ENCODE measurements at places on chromosomes 7 and 10. TPM values are rescaled to one million over a fixed set of nuclear protein-coding genes. Genes with fewer than 3 reads are reported as not detected.

LRRN3 gene
- not detected for total RNA-seq

ZPBP gene
- not detected for total RNA-seq

KIAA1217 gene
- total RNA-seq = 10.9 TPM

LAMB1 gene
- total RNA-seq = 109 TPM

AS3MT gene
- 27.3 TPM for total RNA-seq

CWF19L1 gene
- 42.1 TPM for total RNA-seq

GPC2 gene
- 0.64 TPM for total RNA-seq

SDHAF3 gene
- 32.6 TPM for total RNA-seq

UTF1 gene
- total RNA-seq = not detected

DNA sequence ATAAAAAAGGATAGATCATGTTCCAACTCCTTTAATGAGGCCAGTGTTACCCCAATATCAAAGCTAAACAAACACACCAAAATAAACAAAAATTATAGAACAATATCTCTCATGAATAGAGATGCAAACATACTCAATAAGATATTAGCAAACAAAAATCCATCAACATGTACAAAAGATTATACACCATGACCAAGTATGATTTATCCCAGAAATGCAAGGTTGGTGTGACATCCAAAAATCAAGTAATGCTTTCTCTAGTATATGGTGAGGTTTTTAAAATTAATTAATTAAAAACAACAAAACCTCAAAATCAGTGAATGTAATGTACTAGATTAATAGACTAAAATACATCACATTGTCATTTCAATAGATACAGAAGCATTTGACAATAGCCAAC, 11.0 kb upstream of the MSMB start:
- no peak for DNase-seq

GRCh38 chr10:68566955-68567354, 6.8 kb downstream of the TET1 start:
- DNase-seq = no peak

GRCh38 chr7:78642751-78643150, 810.7 kb downstream of the MAGI2 start:
- DNase-seq = no peak

DNA sequence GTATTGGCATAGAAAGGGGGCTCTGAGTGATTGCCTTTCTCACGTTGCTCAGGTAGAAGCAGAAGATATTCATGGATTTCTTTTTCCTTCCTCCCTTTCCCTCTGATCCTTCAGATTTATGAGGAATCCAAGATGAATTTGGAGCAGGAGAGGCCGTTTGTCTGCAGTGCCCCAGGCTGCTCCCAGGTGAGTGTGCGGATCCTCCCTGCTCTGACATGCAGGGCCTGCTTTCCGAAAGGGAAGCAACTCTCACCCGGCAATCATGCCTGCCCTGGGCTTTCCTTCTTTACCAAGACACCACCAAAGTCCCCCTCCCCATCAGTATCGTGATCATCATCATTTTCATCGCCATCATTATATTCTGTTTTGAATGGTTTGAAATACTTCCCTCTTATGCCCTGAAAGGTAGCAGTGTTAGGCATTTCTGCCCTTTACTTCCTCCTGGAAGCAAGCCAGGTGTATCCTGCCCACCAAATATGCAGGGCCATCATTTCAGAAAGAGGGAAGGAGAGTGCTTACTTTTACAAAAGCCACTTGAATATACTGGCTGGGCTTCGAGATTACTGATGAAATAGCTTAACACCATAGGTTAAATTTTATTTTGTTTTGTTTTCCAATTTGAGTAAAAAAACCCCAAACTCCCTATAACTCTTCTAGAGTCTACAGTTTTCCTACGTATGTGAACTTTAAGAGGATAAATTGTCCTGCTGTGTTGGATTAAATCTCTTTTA, 75.9 kb downstream of the CREB5 start:
- DNase-seq = no peak

GRCh38 chr7:31373337-31374289, 33.1 kb upstream of the NEUROD6 start:
- peak; percentile 34 for DNase-seq

DNA sequence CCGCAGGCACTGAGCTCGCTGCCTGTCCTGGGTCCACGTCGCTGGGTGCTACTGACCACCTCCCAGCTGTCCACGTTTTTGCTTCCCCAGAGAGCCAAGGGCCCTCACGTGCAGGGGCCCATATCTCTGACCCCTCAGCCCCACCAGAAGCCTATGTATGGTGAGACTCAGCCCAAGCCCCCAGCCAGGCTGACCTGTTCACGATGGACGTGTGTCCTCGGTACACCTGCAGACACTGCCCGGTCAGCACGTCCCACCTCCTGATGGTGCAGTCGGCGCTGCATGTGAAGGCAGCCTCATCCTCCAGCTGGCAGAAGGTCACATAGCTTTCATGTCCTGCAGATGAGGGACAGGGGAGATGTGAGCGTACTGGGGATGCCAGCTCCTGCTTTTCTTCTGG, 9.9 kb downstream of the WDR86 start:
- no peak for DNase-seq

- no peak for DNase-seq
Measured at GRCh38 chr7:101567230-101567629, 61.9 kb downstream of the MYL10 start.

DNA sequence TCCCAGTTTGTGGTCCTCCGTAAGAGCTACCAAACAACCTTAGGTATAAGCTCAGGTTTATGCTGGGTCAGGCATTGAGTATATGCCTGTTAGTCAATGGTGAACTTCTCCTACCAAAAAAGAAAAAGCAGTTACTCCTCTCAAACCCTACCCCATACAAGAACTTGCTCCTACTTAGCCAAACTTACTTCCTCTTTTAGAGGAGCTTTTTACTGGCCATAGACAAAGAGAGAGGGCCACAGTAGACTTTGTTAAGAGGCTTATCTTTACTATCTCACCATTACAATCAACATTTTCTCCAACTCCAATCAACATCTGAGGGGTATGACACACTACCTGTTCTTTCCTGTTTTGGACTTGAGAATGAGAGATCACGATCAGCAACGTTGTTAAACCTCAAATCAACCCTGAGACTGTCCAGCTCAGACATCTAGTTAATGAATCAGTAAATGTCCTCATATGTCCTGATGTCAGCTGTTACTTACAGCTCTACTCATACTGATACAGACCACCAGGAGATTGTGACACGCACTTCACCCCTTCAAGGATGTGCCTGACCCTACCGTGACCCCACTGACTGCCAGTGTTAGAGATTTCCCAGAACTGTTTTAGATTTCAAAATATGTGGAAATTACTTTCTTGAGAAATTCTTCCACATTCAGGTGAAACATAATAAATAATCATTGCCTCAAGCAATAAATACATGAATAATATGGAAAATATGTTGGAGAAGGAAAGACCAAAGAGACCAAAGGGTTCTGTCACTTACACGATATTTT, 18.4 kb upstream of the CCDC71L start:
- DNase-seq = no peak

DNA sequence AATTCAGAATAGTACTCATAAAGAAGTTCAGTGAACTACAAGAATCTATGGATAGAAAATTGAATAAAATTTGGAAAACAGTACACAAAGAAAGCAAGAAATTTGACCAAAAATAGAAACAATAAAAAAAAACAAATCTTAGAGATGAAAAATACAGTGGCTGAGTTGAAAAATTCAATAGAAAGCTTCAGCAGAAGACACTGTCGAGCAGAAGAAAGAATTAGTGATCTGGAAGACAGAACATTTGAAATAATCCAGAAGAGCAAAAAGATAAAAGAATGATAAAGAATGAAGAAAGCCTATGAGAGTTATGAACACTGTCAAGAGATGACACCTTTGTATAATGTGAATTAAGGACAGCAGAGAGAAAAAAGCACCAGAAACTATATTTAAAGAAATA, 480.6 kb downstream of the SDK1 start:
- no peak for DNase-seq

GRCh38 chr10:63883861-63884260, 362.7 kb downstream of the REEP3 start:
- DNase-seq = no peak

- DNase-seq = peak; percentile 16
Measured at GRCh38 chr7:34087892-34088891, 182.9 kb downstream of the BMPER start.

DNA sequence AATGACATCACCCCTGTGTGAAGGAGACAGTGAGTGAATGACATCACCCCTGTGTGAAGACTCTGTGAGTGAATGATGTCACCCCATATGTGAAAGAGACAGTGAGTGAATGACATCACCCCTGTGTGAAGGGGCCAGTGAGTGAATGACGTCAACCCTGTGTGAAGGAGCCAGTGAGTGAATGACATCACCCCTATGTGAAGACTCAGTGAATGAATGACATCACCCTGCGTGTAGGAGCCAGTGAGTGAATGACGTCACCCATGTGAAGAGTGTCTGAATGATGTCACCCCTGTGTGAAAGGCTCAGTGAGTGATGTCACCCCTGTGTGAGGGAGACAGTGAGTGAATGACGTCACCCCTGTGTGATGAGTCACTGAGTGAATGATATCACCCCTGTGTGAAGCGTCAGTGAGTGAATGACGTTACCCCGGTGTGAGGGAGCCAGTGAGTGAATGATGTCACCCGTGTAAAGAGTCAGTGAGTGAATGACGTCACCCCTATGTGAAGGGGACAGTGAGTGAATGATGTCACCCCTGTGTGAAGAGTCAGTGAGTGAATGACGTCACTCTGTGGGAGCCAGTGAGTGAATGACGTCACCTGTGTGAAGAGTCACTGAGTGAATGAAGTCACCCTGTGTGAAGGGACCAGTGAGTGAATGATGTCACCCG, 478.1 kb downstream of the PTPRN2 start:
- no peak for DNase-seq

- DNase-seq = no peak
Measured at GRCh38 chr10:78148961-78149612, 115.4 kb downstream of the RPS24 start.

GRCh38 chr7:876972-877311, 588 bp downstream of the GET4 start:
- DNase-seq = no peak

- no peak for DNase-seq
Measured at GRCh38 chr7:2376351-2377154, 21.9 kb downstream of the EIF3B start.

DNA sequence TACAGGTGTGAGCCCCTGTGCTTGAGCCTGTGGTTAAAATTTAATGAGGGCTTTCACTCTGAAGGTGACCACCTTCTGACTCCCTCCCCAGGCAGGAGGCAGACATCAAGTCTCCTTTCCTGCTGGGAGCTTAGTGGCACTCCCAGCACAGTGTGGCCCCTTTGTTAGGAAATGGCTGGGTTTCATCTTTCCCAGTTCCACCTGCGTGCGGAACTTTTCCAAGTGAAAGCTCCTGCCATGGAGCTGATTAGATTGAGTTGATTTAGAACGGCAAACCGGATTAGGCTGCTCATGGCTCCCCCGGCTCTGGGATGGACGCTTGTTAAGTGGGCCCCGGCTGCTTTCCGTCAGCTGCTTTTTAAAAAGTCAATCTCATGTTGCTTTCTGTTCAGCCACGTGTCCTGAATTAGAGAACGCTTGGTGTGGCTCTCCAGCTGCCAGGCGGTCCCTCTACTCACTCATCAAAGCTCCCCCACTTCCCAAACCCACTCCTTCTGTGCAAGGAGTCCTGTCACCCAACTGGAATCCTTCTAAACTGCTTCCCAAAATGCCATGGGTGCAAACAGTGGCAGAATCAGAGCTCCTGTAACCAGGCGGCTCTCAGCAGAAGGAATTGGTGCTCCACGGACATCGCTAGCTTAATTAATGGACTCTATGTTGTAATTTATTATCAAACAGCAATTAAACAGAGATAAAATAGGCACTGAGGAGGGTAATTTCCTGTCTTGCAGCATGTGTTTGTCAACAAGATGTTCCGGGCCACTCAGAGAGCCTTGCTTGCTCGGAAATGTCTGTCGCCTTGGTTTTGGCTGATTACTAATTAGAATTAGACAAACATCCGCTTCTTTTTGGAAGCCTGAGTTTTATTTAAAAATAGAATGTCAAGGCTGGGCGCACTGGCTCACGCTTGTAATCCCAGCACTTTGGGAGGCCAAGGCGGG, 551.2 kb downstream of the GALNT17 start:
- no peak for DNase-seq

- DNase-seq = no peak
Measured at GRCh38 chr7:99499371-99499720, 735 bp downstream of the ZNF394 start.

DNA sequence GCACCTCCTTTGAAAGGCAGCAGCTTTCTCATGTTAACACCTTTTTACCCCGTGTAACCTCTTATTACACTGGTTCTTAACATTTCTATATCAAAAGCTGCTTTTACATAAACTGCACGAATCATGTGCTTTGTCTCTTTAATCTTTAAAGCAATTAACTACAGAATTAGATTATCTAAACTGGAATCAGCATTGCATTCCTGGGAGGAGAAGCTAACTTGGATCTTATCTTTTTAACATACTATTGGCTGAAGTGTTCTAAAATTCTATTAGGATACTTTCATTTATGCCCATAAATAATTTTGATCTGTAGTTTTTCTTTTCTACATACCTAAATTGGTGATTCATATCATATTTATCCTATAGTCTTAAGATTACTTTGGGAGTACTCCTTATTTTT, 428.4 kb upstream of the IGFBP3 start:
- DNase-seq = no peak

DNA sequence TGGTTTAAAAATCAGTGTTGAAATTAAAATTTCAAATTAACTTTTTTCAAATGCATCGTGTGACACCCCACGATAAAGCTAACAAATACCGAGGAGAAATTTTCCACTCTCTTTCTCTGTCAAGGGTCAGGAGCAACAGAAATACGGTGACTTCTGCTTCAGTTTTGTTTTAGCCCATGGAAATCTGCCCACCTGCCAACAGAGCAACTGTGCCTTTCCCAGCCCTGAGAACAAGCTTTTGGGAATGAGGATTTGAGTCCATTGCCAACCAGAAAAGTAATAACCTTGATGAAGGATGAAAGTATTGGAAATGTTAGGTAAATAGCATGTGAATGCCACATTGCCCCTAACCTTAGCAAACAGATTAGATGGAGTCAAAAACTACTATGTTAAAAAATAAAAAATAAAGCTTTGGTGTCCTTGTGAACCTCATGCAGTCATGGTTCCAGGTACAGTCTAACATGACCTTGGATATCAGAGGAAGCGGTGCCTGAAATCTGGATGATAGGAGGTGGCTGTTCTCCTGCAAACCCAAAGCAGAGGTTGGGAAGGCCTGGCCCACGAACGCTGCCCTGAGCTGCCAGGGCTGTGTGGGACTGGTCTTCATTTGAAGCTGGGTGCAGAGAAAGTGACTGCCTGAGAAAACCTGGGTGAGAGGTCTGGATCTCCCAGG, 296.8 kb downstream of the ELMO1 start:
- peak; percentile 10 for DNase-seq

- no peak for DNase-seq
Measured at GRCh38 chr7:105213611-105214010, 175.1 kb downstream of the SRPK2 start.

DNA sequence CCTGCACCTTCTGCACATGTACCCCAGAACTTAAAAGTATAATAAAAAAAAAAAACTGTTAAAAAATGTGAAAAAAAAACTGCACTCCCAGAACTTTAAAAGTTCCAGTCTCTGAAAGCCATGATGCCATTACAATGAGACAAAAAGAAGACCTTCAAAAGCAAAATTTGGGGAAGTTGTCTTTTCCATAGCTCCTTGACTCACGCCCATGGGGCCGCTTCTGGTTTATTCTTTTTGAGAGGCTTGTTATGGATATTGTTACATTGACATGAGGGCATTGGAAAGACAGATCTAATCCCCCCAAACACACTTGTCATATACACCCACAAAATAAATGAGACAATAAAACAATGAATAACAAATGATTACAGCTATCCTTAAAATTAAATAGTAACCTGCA, 798 bp downstream of the BLNK start:
- DNase-seq = no peak

- peak; percentile 31 for DNase-seq
Measured at GRCh38 chr7:104552102-104552501, 223.7 kb downstream of the LHFPL3 start.

- DNase-seq = no peak
Measured at GRCh38 chr10:47078393-47079203, 167.4 kb downstream of the PTPN20 start.

Data from HepG2 (cell line).